ENCODE measurements at places on chromosomes 5 and 9.
A peak's percentile ranks its signal among the peaks of the same experiment; 100 is the strongest.

DNA sequence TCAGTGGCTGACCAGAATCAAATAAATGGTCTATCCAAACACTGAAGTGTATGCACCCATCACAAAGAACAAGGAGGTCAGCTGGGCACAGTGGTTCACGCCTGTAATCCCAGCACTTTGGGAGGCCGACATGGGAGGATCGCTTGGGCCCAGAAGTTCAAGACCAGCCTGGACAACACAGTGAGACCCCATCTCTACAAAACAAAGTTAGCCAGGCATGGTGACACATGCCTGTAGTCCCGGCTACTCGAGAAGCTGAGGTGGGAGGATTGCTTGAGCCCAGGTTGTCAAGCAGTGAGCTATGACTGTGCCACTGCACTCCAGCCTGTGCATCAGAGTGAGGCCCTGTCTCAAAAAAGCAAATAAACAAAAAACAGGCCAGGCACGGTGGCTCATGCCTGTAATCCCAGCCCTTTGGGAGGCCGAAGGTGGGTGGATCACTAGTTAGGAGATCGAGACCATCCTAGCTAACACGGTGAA lies 40.5 kb downstream of the SEMA4D start:
- no peak for DNase-seq

GRCh38 chr5:143249851-143250250 lies 153.6 kb downstream of the NR3C1 start:
- DNase-seq = no peak

DNA sequence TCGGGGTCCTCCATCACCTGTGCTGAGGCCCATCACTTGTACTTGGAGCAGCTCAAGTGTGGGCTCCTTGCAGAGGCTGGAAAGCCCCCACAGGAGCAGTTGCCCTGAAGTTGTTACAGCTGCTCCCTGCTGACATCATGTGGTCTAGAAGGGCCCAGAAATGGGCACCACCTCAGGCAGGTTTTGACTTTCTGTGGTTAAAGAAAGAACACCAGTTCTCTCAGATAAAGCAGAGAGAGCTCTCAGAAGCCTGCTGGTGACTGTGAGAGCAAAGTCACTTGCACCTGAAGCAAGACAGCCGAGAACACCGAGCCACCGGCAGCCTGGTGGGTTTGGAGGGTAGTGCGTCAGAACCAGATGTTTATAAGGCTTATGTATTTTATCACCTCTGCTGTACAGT lies 70.4 kb downstream of the MVB12B start:
- DNase-seq = no peak

- no peak for DNase-seq
Observed at GRCh38 chr5:178461004-178461730, 129.0 kb downstream of the COL23A1 start.

- DNase-seq = no peak
Observed at GRCh38 chr5:170263906-170264305, 31.1 kb downstream of the C5orf58 start.

- no peak for DNase-seq
Observed at GRCh38 chr9:79569814-79570447, 1.8 kb upstream of the TLE4 start.

DNA sequence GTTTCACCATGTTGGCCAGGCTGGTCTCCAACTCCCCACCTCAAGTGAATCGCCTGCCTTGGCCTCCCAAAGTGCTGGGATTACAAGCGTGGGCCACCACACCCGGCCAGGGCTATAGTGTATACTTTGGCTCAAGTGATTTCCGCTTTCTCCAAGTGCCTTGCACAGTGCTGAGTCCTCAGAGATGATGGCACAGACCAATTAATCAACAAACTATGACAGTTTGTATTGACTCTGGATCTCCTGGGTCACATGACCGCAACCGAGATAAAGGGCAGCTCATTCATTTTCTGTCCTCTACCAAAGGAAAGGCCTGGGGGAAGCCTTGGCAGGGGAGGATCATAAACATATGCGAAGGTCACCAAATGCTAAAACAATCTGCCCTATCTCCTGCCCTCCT lies 11.4 kb upstream of the LARP1 start:
- no peak for DNase-seq

GRCh38 chr9:91811024-91811909 lies 138.8 kb downstream of the ROR2 start:
- no peak for DNase-seq

DNA sequence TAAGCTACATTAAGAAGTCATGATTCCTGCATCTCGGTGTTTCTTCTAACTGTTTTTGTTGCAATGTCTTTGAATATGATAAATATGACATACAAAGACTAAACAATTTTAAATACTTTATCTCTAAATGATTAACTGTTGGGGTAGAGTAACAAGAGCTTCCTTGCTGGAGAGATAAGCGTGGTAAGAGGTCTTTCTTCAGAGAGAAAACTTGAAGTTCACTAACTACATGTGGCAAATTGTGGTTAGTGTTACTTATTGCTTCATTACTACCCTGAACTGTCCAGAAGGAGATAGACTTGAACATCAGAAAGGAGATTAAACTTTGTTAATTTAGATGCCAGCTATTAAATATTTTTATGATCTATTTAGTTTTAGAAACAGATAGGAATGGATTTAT lies 7.0 kb upstream of the ARSB start:
- no peak for DNase-seq

DNA sequence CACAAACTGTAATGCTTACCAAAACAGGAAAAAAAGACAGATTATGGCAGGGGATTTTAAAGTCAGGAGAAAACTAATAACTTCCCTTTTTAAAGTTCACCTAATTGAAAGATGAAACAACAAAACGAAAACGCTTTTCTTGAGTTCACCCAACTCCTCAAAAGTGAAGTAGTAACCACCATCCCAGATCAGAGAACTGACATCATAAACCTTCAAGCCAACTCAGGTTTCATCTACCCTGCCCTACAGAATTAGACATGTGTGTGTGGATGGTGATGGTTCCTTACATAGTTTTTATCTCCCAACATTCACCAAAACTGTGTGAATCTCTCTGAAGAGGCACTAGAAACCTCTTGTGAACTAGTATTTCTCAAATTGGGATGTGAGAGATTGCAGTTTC lies 195.2 kb upstream of the PTGER4 start:
- no peak for DNase-seq

- DNase-seq = no peak
Observed at GRCh38 chr9:83572524-83572923, 34.3 kb upstream of the FRMD3 start.

- DNase-seq = no peak
Observed at GRCh38 chr5:60487885-60488442, 212.0 kb downstream of the DEPDC1B start.

DNA sequence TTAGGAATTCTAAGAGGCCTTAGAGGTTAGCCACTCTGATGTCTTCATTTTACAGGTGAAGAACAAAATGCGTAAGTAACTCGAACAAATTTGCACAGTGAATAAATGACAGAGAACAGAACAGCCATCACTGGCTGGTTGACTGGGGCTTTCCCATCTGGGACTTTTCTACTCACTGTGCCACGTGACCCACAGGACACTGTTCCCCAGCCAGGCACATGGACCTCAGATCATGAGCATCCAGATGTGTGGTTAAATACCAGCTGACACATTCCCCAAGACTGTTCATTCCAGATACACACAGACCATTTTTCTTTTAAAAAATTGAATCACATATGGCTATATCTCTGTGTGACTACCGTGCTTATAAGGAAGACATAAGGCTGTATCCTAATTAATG lies 25.8 kb upstream of the MED10 start:
- no peak for DNase-seq

GRCh38 chr9:79408200-79408599 lies 163.6 kb upstream of the TLE4 start:
- no peak for DNase-seq

DNA sequence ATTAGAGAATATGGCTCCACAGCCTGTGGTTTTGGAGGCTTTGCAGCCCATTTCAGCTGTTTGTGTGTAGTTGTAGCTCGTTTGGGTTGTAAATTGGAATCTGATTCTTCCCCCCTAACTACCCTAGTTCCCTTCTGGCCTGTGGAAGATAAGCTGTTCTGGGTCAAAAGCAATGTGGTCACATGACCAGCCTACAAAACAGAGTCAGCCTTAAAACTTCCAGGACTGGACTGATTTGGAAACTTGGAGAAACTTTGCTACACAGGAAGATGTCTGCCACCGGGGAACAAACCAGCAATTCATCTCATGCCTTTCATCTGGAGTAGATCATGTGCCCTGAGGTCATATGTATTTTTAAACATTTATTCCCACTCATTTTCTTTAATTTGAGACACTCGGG lies 83.8 kb downstream of the DAPK1 start:
- no peak for DNase-seq

DNA sequence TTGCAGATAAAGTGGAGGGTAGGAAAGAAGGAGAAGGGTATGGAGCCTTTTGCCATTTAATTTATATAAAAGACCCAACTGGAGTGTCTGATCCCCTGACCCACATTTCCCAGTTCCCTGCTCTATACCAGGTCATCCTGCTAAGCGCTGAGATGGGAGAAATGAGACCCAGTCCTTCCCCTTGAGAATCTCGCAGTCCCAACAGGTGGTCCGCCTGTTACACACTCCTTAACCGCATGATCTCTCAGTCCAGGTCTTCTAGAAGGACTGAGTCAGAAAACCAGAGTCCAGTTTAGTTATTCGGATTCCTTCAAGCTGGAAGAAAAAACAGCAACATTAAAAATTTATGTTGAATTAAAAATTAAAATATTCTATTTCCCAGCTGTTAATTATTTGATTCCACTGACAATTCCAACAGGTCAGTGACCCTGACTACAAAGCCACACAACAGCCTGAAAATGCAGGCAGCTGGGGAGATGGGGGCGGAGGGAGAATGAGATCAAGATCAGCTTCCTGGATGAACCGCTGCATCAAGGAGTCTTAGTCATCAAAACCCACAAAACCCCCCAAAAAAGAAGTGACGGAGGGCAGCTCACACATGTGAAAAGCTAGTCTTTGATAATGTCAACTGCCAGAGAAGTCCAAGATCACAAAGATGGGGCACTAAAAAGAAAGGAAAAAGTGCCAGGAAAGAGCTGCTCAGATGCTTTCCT lies 44.0 kb downstream of the GGTA1 start:
- DNase-seq = no peak

- DNase-seq = no peak
Observed at GRCh38 chr5:23112237-23112636, 259.1 kb upstream of the CDH12 start.

GRCh38 chr5:2759696-2760461 lies 8.4 kb upstream of the IRX2 start:
- no peak for DNase-seq

DNA sequence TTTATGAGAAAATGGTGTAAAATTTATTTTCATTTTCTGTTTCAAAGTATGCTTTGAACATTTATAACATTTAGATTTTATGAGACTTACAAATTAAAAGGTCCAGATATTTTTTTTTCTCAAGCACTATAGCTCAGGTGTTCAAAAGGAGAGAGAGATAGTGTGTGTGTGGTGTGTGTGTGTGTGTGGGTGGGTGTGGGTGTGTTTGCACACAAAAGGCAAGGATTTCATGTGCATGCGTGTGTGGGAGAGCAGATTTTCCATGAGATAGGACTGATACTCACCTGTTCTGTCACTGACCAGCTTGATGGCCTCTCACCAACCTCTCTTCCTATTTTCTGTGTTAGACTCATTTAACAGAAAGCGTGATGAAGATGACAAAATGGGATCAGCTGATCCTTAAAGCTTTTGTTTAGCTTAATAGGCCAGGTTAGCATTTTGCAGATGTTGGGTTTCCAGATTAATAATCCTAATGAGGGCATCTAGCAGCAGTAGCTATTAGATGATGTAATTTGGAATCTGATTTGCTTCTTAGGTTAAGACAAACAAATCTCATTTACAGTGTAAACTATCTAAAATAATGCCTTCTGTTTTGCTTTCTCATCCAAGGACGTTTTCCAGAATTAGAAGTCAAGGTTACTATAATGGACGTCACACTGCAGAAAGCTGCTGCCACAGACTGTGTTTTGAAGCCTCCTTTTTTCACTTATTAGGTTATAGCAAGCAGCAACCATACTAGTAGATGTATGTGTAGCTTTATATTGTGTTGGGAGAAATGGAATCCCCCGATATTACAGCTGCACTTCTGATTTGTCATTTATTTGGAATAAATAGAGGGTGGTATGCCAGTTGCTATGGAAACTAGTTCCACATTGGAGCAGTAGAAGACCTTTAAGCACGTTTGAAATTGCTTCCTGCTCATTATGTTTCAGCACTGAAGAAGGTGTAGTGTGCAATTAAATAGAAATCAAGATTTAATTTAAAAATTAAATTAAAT lies 355.6 kb downstream of the TAF11L14 start:
- DNase-seq = peak; percentile 83

Measured in NCI-H1436 (cell line).